ENCODE measurements at places on chromosomes 16 and 17. TPM values are rescaled to one million over a fixed set of nuclear protein-coding genes. Genes with fewer than 3 reads are reported as not detected.

Gene TBC1D3K
- not detected for polyA plus RNA-seq

Gene GNGT2
- polyA plus RNA-seq = 0.65 TPM

Gene KCNH4
- polyA plus RNA-seq = 0.03 TPM

Gene CBFA2T3
- polyA plus RNA-seq = not detected

Gene NPIPA8
- polyA plus RNA-seq = 16.3 TPM

Gene P2RX5
- polyA plus RNA-seq = 3.7 TPM

Gene RECQL5
- polyA plus RNA-seq = 23.7 TPM

Gene NUP88
- 57.0 TPM for polyA plus RNA-seq

Gene DERL2
- 44.1 TPM for polyA plus RNA-seq

Gene IL34
- polyA plus RNA-seq = 2.0 TPM

Gene TNFRSF17
- polyA plus RNA-seq = not detected

Gene CANT1
- polyA plus RNA-seq = 90.7 TPM

Gene CAVIN1
- polyA plus RNA-seq = 491 TPM
